Vagina (tissue), 2 donors: ENCODE measurements at places on chromosomes 12 and 14.

- no peak for DNase-seq
These were observed 734.9 kb upstream of the USP15 start for GRCh38 chr12:61525331-61525730.

GRCh38 chr12:118746960-118747359, 234.4 kb upstream of the SRRM4 start:
- no peak for DNase-seq

GRCh38 chr14:99586761-99587459, 17.1 kb downstream of the CCDC85C start:
- no peak for DNase-seq

GRCh38 chr14:22540811-22541360, 48.1 kb downstream of the DAD1 start:
- DNase-seq: no peak

DNA sequence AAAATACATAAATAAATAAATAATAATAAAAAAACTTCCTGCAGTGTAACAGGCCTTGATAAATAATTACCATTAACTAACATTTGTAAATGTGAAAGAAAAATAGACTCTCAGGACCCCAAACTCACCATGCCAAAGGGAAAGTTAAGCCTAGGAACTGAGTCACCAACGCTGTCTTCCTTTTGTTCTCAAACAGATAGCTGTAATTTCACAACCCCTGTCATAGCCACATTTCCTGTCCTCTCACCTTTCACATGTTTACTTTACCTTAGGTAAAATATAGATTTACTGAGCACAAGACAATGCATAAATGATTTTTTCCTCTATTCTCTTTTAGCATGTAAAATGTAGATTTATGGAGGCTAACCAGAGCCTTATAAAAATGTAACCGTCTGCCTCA, 35.9 kb upstream of the CHST11 start:
- DNase-seq: no peak

DNA sequence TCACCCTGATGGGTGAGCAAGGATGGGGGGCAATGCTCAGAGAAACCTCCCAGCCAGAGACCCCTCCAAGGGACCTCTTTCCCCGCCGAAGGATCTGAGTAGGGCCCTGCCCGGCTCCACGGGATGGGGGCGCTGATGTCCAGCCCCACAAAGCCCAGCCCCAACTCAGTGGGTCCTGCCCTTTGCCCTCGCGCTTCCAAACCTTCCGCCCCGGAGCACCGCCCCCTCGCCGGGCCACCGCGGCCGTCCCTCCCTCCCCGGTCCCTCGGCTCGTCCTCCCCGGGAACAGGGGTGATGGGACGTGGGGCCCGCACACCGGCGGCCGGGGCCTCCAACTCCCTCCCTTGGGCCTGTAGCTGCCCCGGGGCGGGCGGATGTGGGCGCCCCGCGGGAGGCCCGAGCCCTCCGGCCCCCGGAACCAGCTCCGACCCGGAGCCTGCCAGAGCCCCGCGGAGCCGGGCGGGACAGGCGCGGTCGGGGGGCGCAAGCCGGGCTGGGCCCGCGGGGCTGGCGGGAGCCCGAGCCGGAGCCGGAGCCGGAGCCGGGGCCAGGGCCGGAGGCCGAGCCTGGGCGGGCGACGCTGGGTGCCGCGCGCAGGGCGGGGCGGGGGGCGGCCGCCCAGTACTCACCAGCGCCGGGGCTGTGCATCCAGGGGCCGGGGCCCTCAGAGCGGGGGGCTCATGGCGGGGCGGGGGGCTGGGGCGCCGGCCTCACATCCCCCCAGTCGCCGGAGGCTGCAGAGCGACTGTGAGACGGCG, 386 bp downstream of the HDAC7 start:
- no peak for DNase-seq

DNA sequence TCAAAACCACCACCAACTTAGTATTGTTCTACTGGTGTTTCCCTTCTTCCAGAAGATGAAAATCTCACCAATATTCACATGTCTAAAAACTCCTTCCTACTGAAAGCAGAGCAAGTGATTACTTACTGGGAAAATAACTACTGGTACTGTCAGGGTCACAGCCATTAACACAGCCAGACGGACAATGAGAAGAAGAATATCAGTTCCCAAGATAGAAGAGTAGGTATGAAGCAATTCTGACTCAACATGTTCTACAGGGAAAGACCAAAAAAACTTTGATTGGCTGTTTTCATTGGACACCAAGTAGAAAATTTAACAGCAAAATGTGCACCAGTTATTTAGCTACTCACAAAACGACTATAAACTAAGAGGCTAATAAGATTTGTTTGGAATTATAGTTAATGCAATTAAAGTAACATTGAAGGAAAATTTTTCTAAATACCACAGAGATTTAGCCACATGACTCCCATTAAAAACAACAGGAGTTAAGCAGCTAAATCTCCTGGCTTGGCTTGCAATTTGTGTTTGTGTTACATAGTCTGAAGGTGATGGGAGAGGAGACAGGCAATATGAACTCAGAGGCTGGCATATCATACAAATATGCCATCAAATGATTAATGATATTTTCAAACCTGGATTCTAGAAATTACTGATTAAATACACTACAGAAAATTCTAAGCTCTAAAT, 9.5 kb downstream of the SLC38A2 start:
- no peak for DNase-seq

GRCh38 chr14:20609215-20610001, 18.2 kb upstream of the RNASE12 start:
- DNase-seq: no peak

- DNase-seq: no peak
These were observed 2.1 kb downstream of the PRPH start for GRCh38 chr12:49296836-49297694.

GRCh38 chr12:56753566-56753965, 1.4 kb upstream of the PRIM1 start:
- DNase-seq: no peak

DNA sequence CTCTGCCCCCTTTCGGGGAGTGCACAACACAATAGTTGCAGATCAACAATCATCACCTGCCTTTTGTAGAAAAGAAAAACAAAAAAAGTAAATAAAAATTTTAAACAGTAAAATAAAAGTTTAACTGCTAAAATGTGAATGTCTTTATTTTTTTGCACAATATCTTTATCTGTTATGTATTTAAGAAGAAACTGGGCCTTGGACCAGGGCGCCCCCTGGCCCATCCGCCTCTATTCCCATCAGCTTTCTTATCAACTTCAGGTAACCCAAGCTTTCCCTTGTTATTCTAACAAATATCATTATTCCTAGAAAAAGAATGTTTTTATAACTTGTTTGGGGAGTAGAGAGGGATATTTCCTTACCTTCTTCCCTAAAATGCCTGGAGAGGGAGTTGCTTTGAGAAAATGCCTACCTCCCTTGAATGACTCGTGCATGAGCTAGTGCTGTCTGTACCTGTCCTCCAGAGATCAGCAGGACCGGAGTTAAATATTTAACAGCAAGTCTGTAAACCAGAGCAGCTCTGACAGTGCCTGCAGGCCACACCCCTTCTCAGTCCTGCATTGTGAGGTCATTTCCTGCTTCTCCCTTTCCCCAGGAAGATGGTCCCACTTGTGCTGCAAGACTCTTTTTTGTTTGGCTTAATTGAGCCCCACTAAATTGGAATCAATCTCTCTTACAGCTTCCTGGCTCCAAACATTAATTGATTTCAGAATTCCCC, 192.8 kb upstream of the RGS6 start:
- no peak for DNase-seq

DNA sequence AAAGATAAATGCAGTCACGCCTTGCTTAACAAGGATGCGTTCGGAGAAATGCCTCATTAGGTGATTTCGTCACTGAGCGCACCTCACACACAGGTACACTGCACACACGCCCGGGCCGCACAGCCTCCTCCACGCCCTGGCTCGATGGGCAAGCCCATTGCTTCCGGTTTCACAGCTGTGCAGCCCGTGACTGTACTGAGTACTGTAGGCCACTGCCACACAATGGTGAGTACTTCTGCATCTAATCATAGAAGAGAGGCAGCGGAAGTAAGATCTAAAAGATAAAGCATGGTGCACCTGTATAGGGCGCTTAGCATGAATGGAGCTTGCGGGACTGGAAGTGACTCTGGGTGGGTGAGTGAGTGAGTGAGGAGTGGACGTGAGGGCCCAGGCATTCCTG, 4.3 kb downstream of the RIMBP2 start:
- no peak for DNase-seq

DNA sequence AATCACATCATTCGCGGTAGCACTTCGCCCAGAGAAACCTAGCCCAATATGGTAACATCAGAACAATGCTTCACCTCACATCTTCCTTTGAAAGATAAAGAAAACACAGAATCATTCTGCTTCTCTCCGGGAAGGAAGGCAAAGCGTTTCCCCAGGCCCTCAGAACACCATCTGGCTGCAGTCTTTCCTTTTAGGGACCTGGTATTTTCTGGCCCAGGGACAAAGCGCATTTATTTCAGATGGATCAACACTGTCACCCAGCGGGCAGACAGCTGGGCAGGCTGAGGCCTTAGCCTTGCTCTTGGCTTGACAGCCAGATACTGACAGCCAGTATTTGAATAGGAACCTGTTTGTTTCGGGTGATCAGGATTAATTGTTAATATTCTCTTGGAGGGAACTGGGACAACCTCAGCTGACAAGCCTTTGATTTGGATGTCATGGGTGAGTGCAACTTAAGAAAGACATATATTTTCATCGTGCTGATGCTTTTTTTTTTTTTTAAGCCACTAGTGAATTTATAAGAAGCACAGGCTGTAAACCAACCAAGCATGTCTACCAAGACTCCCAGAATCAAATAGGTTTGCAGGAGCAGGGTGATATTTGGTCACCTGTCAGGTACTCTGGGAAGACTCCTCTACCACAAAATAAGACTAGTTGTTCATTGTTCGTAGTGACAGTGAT, 118.9 kb downstream of the VEZT start:
- DNase-seq: no peak

DNA sequence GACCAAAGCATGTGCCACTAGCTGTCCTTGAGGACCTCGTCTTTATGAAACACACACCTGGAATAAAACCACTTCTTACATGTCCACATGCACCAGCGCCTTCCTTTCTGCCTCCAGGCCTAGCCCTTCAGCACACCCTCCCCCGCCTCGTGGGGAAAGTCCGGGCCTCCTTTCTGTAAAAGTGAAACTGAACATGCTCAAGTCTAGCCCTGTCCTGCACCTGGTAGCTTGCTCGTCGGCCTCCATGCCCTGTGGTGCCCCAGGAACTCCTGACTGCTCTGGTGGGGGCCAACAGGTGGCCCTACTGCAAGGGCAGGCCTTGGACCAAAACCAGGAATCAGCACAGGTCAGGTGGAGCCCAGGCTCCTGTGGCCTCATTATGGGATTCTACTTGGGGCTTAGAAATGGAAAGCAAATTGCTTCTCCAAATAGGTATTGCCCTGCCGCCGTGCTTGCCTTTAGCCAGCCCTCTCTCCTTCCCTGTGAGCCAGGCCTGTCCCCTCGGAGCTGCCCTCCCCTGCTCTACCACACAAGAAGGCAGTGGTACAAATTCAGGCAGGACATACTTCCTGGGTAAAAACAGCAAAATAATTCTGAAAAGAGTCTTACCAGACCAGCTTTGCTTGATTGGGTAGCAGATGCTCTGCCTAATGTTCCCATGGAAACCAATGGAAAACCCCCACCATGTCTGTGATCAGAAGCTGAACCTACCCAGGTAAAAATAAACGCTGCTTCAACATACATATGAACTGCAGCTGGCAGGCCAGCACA, 43.5 kb downstream of the ERH start:
- no peak for DNase-seq

GRCh38 chr14:21518725-21519124, 7.4 kb downstream of the SALL2 start:
- DNase-seq: no peak

GRCh38 chr14:54727929-54728328, 161.0 kb downstream of the SAMD4A start:
- no peak for DNase-seq

GRCh38 chr14:31894351-31894750, 182.8 kb upstream of the ARHGAP5 start:
- no peak for DNase-seq

GRCh38 chr12:92139634-92140150, 6.0 kb downstream of the BTG1 start:
- no peak for DNase-seq

GRCh38 chr12:118034429-118035189, 18.1 kb downstream of the RFC5 start:
- DNase-seq: no peak

- no peak for DNase-seq
These were observed 220.3 kb downstream of the MON2 start for GRCh38 chr12:62686938-62687337.

GRCh38 chr14:48936362-48936761, 649.8 kb downstream of the RPS29 start:
- no peak for DNase-seq

DNA sequence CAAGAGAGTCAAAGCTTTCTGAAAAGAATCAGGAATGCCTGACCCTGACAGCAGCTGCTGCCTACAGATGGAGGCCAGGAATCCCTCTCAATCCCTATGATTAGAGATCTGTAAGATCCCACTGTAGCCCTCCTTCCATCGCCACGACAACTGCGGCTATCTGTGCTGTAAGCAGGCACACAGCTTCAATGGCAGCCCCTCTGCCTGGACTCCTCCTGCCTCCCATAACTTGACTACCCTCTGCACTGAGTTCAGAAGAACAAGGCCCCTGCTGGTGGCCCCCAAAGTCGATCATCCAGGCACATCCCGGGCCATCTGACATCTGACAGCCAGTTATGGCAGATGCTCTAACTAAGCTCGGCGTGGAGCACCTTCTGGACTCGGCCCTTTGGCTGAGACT, 2.9 kb downstream of the CLMN start:
- no peak for DNase-seq

DNA sequence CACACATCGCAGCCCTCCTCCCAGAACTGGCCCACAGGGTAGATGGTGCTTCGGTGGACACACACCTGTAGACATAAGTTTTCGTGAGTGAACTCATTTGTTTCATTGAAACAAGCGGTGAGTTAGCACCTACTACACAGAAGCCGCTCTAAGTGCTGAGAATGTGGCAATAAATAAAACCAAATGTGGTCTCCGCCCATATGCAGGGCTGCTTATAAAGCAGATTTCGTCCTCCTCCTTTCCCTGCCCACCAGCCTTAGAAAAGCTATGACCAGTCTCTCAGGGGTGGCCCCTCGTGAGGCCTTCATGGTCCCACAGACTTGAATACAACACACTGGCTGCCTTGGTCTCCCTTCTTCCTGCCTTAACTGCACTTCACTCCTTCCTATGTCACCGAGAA, 31.1 kb upstream of the ANO2 start:
- no peak for DNase-seq

DNA sequence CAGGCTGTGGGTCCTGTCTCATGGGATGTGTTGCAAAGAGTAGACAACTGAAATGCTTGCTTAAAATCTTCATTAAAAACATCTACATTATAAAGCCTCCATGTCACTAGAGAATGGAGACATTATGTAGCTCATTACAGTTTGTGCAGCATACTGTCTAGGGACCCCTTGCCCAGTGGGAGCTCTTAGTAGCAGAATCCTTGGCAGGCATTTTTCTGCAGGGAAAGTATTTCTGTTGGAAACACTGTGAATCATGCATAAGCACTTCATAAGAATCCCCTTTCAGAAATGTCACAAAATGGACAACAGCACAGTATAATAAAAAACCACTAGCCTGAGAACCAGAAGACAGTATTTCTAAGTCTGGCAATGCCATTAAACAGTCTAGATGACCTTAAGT, 174.3 kb downstream of the MGAT4C start:
- DNase-seq: no peak

GRCh38 chr12:58204071-58204470, 262.7 kb downstream of the ATP23 start:
- no peak for DNase-seq
